Osteocyte (in vitro differentiated cells): ENCODE measurements at places on chromosomes 16 and 17. TPM values are rescaled to one million over a fixed set of nuclear protein-coding genes. Genes with fewer than 3 reads are reported as not detected.

DNA sequence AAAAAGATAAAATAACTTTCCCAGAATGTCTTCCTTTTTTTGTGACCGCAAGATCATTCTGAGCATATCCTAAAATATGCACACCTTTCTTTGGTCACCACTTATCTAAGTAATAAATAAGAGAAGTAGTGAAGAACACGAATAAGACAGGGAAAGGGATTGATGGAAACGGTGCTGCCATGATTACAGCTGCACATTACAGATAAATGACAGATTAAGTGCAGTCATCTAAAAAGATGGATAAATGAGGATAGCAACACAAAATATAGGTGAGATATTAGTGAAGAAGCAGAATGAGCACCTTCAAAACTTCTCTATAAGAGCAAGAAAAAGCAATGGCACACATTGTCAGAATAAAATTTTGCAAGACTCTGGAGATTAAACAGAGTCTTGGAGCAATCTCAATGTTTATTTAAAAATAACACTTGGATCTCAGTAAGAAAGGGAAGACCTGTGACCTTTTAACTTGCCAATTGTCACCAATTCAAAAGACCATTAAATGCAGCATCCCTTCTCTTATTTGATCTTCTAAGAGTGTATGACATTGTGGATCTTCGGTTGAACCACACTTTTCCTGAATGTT, 567.1 kb downstream of the KCNJ2 start:
- no peak for DNase-seq

DNA sequence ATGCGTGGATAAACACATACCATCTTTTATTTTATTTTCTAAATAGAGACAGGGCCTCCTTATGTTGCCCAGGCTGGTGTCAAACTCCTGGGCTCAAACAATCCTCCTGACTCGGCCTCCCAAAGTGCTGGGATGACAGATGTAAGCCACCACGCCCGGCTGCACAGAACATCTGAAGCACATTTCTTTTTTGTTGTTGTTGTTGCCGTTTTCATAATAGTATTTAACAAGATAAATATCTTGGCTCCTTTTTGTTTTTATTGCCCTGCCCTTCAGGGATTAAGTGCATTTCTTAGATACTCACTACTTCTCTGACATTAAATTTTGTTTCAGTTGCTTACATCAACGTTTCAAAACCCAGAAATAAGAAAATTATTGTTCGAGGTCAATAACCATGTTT, 37.4 kb downstream of the ANKRD11 start:
- DNase-seq: no peak

- no peak for DNase-seq
Observed at GRCh38 chr16:86029131-86029741, 130.3 kb downstream of the IRF8 start.

- DNase-seq: no peak
Observed at GRCh38 chr17:40717776-40718175, 14.2 kb upstream of the KRT24 start.

DNA sequence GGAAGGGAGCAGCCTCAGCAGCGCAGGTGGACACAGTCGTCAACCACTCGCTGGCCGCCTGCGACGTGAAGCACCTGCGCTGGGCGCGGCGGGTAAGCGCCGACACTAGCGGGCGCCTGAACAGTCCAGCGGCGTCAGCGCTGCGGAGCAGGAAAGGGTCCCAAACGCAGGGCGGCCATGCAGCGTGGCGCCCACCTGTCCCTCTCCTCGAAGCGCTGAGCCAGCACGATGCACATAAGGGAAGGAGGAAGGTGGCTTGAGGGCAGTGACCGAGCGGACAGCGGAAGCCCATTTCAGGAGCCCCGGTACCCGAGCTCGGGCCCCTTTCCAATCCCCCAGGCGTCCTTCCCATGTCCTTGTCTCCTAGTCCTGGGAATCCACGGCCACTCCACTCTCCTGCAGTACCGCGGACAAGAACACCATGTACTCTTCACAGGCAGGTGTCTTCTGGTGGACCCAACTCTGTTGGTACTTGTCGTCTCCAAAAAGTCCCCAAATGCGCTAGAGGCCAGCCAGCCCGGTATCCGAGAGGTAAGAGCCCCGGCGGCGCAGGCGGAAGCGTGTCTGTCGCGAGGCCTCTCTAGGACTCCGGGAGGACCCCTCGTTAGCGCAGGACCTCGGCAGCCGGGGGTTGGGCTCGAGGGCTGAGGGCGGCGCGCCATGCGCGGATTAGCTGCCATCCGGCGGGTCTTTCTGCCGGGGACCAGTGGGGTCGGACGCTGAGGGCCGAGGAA, 14.4 kb downstream of the ZNF232 start:
- no peak for DNase-seq

The TMC7 gene
- total RNA-seq: 1.2 and 2.0 TPM in 2 replicates

The CCL17 gene
- total RNA-seq: not detected in 2 replicates

The TOP2A gene
- total RNA-seq: 41.9 and 43.3 TPM in 2 replicates
